ENCODE measurements at places on chromosomes 12 and 14.

DNA sequence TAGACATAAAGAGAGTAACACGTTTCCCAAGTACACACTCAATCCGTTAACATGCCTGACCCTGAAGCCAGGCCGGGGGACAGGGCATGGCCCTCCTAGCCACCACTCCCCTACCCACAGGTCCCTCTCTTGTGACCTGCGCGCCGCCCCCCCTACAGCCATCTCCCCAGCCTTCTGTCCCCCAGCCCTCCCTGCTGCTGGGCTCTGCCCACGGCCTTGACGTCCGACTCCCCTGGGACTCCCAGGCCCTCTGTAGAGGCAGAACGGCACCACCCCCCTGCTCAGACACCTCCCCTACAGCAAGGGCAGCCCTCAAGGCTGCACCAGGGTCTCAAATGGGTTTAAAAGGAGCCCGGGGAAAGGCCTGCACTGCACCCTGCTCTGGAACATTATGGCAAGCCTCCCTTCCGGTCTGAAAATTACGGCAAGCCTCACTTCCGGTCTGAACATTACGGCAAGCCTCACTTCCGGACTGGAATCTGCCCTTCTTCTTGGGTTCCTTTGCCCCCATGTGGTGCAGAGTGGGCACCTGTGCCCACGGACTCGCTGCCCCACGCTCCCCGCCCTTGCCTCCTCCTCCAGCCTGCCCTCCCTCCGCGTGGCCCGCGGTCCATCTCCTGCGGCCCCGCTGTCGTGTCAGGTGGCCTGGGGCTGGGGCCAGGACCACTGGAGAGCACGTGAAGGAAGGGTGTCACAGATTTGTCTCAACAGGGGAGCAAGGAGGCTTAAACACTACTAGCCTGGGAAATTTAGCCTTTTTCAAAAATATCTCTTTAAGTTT lies 77.6 kb downstream of the MOK start:
- no peak for DNase-seq

GRCh38 chr14:97206916-97207315 lies 409.7 kb downstream of the VRK1 start:
- no peak for DNase-seq

DNA sequence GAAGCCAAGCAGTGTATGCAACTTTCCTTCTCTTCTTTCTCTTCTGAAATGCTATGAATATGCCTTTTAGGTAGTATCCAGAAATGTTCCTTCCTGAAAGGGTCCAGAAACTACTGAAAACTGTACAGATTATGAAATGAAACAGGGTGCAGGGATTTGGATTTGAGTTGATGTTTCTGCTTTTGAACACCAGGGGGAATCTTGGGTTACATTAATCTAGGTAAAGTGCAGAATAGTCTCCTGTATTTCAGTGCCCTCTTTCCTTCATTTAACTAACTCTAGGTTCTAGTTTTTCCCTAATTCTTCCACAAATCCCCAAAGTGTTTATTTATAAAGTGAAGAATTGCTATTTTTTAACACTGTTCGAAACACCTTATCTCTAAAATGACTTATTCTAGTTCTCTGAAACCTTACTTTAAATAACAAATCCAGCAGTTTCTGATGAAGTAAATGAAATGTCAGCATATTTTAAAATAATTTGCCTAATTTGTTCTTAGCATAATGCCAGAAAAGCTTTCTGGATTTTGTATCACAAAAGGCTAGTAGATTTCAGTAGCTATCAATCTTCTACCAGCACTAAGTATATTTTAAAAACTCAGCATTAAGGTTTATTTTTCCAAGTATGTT lies 111.9 kb downstream of the LRRK2 start:
- DNase-seq = no peak

GRCh38 chr12:24496755-24497154 lies 452.1 kb downstream of the BCAT1 start:
- DNase-seq = no peak

GRCh38 chr12:109943811-109944210 lies 43.7 kb downstream of the TCHP start:
- no peak for DNase-seq
